ENCODE measurements at places on chromosomes 16 and 17. TPM values are rescaled to one million over a fixed set of nuclear protein-coding genes. Genes with fewer than 3 reads are reported as not detected.

The TBX21 gene
- not detected for total RNA-seq

The GRAPL gene
- total RNA-seq = 0.72 TPM

The CES4A gene
- total RNA-seq = 0.65 TPM

The ANKRD40CL gene
- total RNA-seq = not detected

The KREMEN2 gene
- total RNA-seq = not detected

The TEDC2 gene
- 11.0 TPM for total RNA-seq

The SOX8 gene
- total RNA-seq = 0.88 TPM

Data from epithelial cell of alveolus of lung (primary cell).